ENCODE measurements at places on chromosomes 2 and 18.

DNA sequence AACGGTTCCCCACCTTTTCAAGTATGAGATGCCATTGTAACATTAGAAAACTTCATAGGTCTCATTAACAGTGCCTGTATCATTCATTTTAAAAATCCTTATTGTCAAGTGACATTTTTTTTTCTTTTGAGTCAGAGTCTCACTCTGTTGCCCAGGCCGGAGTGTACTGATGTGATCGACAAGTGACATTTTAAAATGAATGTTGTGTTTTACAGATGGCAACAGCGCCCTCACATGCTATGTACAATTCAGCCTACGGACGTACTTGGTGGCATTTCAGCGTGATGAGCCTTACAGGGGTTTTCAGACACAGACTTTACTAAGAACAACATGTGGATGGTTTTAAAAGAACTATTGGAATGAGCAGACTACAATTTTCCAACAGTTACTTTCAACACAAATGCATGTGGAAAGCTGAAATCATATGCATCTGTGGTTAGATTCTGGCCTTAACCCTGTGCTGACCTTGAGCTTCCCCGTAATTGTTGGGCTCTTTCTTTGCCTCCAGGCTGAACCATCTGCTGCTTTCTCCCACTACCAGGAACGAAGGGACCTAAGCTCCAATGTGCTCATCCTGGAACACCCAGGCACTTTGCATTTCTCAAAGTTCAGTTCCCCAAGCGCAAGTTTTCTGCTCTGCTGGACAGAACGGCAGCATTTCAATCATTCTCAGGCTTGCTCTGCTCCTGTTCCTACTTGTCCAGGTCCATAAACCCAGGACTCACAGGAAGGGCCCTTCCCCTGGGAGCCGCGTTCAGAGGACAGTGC is 119.9 kb upstream of the NDUFV2 start:
- no peak for DNase-seq

DNA sequence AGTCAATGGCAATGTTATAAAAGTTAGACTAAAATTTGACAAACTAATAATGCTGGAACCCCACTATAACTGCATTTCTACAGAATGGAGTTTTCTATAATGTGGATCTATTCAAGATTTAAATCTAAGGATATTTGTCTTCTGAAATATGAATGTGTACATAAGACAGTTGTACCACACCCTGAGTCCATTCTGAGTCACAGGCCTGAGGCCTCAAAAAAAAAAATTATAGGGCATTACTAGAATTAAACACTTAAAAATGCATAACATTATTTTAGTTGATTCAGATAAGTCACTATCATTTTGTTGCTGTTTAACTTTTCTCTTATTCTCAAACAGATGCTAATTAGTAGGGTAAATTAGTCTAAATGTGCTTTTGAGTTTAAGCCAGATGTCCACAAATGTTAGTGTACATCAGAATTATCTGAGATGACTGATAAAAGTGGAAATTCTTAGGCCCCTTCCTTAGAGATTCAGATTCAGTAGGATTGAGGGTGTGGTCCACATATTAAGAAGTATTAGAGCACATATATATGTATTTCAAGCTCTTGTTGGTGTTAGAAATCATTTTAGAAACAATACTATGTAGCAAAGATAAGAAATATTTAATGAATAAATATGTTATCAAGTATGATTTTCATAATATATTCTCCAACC is 42.4 kb upstream of the COL5A2 start:
- DNase-seq: no peak

GRCh38 chr2:119147776-119148715 is 10.5 kb downstream of the C1QL2 start:
- no peak for DNase-seq

DNA sequence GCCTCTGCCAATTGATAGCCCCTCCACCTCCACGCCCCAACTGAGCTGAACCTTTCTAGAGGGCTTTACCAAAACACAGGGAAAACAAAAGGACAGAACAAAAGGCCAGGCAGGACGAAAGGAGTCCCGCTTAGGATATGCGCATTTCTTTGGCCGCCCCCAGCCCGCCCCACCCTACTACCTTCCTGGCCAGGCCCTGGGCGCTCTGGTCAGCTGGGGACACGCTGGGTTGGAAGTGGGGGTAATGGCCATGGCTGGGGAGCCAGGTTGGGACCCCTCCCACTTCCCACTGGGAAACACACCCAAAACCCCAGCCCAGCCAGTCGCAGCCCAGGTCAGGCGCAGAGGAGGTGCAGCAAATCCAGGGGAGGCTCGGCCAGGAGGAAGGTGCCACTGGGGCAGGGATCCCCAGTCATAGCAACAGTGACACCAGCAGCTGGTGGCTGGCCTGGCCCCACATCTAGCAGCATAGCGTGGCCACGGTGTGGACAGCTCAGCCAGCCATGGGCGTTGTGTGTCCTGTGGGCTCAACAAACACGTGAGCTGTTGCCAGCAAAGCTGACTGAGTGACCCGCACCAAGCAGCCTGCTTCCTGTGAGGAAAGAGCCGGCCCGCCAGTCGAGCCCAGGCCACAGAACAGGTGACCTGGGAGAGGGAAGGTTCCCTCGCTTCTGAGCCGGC is 24.6 kb upstream of the B3GNT7 start:
- no peak for DNase-seq

DNA sequence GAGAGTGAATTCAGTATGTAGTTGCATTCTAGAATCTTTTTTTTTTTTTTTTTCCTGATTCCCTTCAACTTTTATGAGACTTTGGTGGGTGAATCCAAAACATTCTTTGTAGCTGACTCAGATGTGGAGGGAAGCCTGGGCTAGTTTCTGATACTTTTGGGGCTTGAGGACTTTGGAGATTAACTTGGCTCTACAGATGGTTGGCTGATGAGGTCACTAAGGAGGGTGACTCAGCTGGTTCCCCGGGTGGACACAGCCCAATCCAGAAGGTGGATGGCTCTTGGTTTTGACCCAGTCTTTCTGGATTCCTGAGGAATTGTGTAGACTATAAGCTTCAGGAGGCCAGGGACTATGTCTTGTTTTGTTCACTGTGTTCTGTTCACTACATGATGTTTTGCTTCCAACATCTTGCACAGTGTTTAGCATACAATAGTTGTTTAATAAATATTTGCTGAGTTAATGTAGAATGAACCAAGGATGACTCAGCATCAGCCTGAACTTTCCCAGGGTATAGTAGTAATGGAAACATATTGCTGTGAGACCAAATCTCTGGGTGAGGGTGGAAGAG is 30.5 kb downstream of the LAMA3 start:
- no peak for DNase-seq

Measured in GM13976 (cell line).